ENCODE measurements at places on chromosomes 3 and 15.

GRCh38 chr15:63517628-63518027, 13.2 kb downstream of the USP3 start:
- no peak overlapping the region for H3K27ac ChIP-seq
- peaks cover 49% of the 10 kb centered on the region for H3K4me1 ChIP-seq
- DNase-seq = no peak
- H3K4me3 ChIP-seq = no peak overlapping the region
- no peaks in the 10 kb centered on the region for H3K27me3 ChIP-seq
- H3K36me3 ChIP-seq = no peaks in the 10 kb centered on the region

- H3K27ac ChIP-seq = no peak overlapping the region
- H3K36me3 ChIP-seq = no peaks in the 10 kb centered on the region
- no peak for DNase-seq
- peaks cover 8% of the 10 kb centered on the region for H3K27me3 ChIP-seq
- no peak overlapping the region for H3K4me3 ChIP-seq
Observed at GRCh38 chr15:68415501-68416157, 16.3 kb downstream of the ITGA11 start.

DNA sequence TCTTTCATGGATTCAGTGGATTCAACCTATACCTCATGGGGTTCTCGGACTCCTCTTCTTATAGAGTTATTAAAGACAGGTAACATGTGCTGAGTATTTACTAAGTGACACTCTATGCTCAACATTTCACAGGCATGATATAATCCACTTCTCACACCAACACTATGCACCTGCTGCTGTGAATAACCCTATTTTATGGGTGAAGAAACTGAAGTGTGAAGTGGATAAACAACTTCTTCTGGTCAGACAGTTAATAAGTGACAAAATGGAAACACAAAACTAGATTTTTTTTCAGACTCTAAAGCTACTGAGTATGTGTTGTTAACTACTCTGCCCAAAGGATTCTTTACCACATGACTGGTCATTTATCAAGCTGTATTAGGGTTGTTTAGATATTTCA, 403.5 kb downstream of the DIPK2A start:
- no peak overlapping the region for H3K27ac ChIP-seq
- DNase-seq = no peak
- no peak overlapping the region for H3K4me3 ChIP-seq
- no peaks in the 10 kb centered on the region for H3K36me3 ChIP-seq

- no peak overlapping the region for H3K27ac ChIP-seq
- DNase-seq = no peak
Observed at GRCh38 chr3:64856977-64857516, 169.2 kb upstream of the ADAMTS9 start.

- DNase-seq = no peak
- H3K27ac ChIP-seq = no peak overlapping the region
- H3K4me1 ChIP-seq = no peaks in the 10 kb centered on the region
- no peaks in the 10 kb centered on the region for H3K36me3 ChIP-seq
- H3K27me3 ChIP-seq = no peaks in the 10 kb centered on the region
- no peak overlapping the region for H3K4me3 ChIP-seq
Observed at GRCh38 chr3:57749542-57749941, 6.6 kb upstream of the SLMAP start.

DNA sequence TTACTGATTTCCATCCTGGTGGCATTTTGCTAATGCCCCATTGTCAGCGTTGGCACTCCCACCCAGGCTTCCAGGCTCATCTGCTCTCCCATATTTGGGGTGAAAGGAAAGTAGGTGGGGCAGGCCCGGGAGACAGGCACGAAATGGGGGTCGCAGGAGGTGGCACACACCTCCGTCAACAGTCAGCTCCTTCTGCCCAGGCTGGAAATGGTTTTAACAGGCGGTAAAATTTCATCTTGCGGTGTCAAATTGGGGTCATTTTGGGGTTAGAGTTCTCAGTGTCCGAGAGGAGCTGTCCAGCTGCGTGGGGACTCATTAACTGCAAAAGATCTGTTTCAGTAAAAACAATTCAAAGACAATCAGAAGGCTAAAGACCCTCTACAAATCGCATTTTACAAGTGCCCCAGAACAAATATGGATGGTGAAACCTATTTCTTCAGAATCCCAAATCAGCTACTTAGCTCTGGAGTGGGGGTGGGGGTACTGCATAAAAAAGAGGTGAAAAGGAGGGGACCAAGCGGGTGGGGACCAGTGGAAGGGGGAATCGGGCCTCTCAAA, 4.2 kb upstream of the MEIS2 start:
- peak overlapping the region; percentile 47 for H3K4me3 ChIP-seq
- DNase-seq = no peak
- no peaks in the 10 kb centered on the region for H3K36me3 ChIP-seq
- H3K4me1 ChIP-seq = peaks cover 62% of the 10 kb centered on the region
- no peak overlapping the region for H3K27ac ChIP-seq

GRCh38 chr15:88932271-88932874, 19.2 kb upstream of the MFGE8 start:
- no peak overlapping the region for H3K4me3 ChIP-seq
- peaks cover 64% of the 10 kb centered on the region for H3K36me3 ChIP-seq
- peaks cover 20% of the 10 kb centered on the region for H3K4me1 ChIP-seq
- H3K27me3 ChIP-seq = peaks cover 7% of the 10 kb centered on the region
- H3K27ac ChIP-seq = no peak overlapping the region
- DNase-seq = no peak

DNA sequence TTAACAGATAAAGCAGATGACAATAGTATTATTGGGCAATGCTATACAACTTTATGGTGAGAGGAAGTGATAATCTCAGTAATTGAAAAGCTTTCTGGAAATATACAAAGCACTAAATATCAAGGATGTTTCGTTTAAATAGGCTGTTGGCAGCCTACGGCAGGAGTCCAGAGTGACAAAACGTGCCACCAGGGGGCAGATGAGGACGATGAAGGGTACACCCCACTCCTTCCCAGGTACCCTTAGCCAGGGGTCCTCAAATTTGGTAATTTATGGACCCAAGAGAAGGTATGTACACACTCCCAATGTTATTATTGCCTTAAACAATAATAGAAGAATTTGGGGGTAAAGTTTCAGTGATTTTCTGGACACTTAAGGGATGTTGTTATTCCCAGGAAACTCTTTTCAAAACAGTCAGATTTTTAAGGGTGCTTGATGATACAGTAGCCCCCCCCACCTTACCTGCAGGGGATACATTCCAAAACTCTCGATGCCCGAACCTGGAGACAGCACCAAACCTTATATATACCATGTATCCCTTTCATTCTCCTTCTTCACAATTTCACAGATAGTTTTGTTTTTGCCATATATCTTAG, 1.4 kb upstream of the MAGEL2 start:
- peaks cover 7% of the 10 kb centered on the region for H3K27me3 ChIP-seq
- DNase-seq = peak; percentile 67
- H3K36me3 ChIP-seq = peaks cover 21% of the 10 kb centered on the region
- H3K27ac ChIP-seq = no peak overlapping the region

DNA sequence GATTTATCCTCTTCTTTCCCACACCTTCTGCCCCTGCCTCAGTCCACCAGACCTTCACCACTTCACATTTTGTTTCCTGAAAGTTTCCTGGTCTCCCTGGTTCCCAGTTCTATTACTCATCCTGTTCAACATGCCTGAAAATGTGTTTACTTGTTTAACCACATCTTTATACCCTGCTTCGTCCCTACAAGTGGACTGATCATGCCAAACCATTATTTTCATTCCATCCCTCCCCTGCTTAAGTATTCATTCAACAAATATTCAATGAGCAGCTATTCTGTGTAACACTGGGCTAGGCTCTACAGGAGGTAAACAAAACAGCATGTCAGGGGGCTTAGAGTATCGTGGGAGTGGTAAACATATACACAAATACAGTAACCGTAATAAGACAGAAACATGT, 5.5 kb downstream of the MYO5A start:
- H3K4me3 ChIP-seq = no peak overlapping the region
- H3K27ac ChIP-seq = peak overlapping the region; percentile 10
- no peaks in the 10 kb centered on the region for H3K36me3 ChIP-seq
- H3K4me1 ChIP-seq = peaks cover 42% of the 10 kb centered on the region

GRCh38 chr3:130077636-130078035, 4.0 kb upstream of the ALG1L2 start:
- no peak overlapping the region for H3K27ac ChIP-seq
- no peak overlapping the region for H3K4me3 ChIP-seq
- no peaks in the 10 kb centered on the region for H3K27me3 ChIP-seq
- no peaks in the 10 kb centered on the region for H3K4me1 ChIP-seq

- DNase-seq = no peak
- peak overlapping the region; percentile 63 for H3K4me3 ChIP-seq
- no peaks in the 10 kb centered on the region for H3K36me3 ChIP-seq
- H3K27ac ChIP-seq = no peak overlapping the region
Observed at GRCh38 chr15:48644467-48644826, 1.1 kb downstream of the FBN1 start.

GRCh38 chr3:42228796-42229195, 37.2 kb downstream of the CCK start:
- H3K27me3 ChIP-seq = no peaks in the 10 kb centered on the region
- peaks cover 16% of the 10 kb centered on the region for H3K36me3 ChIP-seq
- no peak overlapping the region for H3K27ac ChIP-seq
- H3K4me1 ChIP-seq = peaks cover 2% of the 10 kb centered on the region

- no peak overlapping the region for H3K27ac ChIP-seq
- no peaks in the 10 kb centered on the region for H3K27me3 ChIP-seq
- no peak overlapping the region for H3K4me3 ChIP-seq
- no peaks in the 10 kb centered on the region for H3K36me3 ChIP-seq
- H3K4me1 ChIP-seq = 0 out of 2 replicates have a peak, but pooled peaks cover 2% of the 10 kb centered on the region
Observed at GRCh38 chr3:125670945-125671344, 75.6 kb upstream of the OSBPL11 start.

DNA sequence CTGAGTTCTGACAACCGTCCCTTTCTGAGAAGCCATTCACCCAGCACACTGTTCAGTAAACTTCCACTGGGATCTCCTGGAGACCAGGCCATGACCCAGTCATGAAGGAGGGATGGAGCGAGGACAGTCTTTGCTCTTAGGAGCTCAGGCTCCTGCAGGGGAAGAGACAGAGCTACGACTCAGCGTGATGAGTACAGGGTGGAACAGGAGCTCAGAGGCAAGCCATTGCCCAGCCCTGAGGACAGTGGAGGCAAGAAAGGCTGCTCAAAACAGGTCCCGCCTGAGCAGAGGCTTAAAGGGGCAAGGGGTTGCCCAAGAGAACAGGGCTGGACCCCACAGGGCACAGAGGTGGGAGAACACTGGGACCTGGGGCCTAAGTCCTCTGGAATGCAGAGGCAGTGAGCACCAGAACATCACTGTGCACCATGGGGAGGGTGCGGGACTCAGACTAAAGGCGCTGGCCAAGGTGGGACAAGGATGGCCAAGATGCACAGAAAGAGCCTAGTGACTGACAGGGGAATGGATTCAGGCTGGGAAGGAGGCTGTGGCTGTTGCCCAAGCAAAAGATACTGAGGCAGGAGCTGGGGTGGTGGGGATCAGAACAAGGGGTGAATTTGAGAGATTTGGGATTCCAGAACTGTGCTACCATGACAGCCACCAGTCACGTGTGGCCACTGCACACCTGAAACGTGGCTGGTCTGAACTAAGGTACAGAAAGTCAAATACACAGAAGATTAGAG, 25.8 kb downstream of the TMEM43 start:
- peaks cover 20% of the 10 kb centered on the region for H3K4me1 ChIP-seq
- no peaks in the 10 kb centered on the region for H3K27me3 ChIP-seq
- H3K4me3 ChIP-seq = no peak overlapping the region
- no peak for DNase-seq

DNA sequence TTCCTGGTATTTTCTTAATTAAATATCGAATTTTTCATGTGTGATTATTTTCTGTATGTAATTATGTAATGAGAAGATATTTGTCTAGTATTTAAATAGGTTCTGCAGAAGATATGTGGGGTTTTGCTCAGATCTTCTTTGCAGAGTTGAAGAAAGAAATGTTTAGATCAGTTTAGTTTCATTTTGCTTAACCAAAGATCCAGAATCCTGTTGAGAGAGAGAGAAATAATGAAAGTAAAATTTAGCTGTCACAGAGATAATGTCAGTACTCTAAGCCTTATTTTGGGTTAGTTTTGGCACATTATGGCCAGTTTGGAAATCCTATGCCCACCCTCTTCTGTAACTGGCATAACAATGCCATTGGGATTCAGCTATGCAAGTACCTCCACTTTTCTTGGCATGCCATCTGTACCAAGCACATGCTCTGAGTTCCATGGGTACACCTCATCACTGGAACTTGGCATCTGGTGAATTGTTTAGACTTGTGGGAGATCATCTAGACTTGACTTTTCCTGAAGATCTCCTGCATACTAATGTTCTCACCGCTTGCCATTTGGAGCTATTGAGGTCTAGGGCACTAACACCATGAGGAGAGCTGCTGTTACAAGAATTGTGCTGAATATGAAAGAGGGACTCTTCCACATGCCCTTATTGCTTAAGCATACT, 30.9 kb downstream of the PLSCR1 start:
- H3K4me1 ChIP-seq = peaks cover 34% of the 10 kb centered on the region
- peak overlapping the region; percentile 62 for H3K27ac ChIP-seq
- H3K27me3 ChIP-seq = no peaks in the 10 kb centered on the region

Data from WTC11 (cell line).